ENCODE measurements at places on chromosomes 6 and 20.

- DNase-seq = no peak
Measured at GRCh38 chr6:127439718-127440117, 19.5 kb downstream of the KIAA0408 start.

- no peak for DNase-seq
Measured at GRCh38 chr6:122969999-122970533, 26.0 kb upstream of the CLVS2 start.

DNA sequence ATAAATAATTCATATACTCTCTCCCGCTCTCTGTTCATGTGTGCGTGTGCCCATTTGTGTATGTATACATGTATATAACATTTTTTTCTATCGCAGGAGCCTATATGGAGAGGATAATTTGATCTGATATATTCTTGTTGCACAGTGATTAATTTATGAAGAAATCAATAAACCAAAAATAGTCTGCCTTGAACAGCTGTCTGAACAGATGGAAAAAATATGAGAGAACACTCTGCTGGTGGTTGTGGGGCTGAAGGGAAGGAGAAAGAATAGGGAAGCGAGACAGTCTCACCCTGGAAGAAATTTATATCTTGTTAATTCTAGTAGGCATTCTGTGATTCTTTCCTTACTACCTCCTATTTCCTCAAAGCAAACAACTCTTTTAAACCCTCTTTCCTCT lies 96.6 kb upstream of the B3GAT2 start:
- DNase-seq = no peak

DNA sequence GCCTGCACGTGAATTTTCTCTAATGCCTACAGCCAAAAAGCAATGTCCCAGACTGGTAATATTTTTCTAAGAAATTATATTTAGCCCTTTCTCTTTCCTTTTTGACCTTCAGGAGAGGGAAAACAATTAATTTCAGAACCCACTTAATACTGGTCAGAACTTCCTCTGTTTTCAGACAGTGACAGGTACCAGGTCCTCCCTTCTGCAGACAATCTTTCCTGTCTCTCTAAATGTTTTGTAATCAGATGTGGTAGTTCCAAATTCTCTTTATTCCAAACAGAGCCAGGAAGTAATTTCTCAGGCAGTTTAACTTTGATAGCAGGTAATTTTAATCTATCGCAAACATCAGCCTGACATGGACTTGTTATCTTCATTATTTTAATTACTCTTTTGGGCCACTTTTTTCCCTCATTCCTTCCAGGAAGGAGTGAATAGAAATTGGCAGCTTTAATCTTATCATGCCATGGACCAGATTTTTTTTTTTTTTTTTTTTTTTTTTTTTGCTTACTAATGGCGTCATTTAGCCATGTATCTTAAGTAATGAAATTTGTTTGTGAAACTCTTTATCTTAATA lies 348.6 kb upstream of the SOX4 start:
- no peak for DNase-seq

- no peak for DNase-seq
Measured at GRCh38 chr6:17101422-17102257, at the start of gene STMND1. Gene STMND1, plus strand, starts transcription at chr6:17102050. Its CDS starts 208 bp downstream, at chr6:17102258.

DNA sequence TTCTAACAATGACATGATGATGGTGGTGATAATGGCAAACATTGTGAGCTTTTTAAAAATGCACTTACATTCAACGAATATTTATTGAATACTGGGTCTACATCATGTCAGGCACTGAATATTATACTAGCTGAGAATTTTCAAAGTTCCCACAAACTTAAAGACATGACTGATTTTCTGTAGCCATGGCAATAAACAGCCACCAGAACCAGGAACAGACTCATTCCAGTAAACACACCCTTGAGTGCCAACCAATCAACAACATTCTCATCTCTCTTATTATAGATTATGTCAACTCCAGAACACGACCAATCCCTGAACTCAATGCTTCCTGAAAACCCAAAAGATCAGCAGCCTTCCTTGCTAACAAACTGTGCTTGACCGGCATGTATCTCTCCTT lies 212.4 kb upstream of the RUNX2 start:
- DNase-seq = no peak

Measured in iPS DF 6.9 (cell line).